ENCODE measurements at places on chromosomes 5 and 9.

GRCh38 chr5:65021527-65022226 lies 252.9 kb downstream of the CWC27 start:
- DNase-seq, result no peak

GRCh38 chr5:123125962-123126732 lies 37.1 kb downstream of the PRDM6 start:
- DNase-seq, result no peak

DNA sequence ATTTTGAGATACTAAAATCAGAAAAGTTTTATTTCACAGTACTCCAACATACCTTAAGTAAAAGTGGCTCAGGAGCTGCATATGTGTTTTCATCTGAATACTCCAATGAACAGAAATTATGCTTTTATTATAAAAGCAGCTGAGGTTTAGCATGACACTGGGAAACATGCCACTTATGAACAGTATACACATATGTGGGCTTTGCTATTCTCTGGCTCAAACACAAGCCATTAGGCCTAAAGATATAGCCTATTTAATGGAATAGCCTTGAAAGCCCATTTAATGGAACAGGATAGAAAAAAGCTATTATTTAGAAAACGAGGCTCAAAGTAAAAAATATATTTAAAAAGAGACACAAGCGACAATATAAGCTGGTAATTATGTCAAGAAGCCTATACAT lies 74.1 kb downstream of the SLC38A9 start:
- DNase-seq, result no peak

- peak; percentile 48 for DNase-seq
Observed at GRCh38 chr5:53031695-53032096, 42.5 kb downstream of the ITGA2 start.

GRCh38 chr5:109225716-109226625 lies 183.8 kb downstream of the PJA2 start:
- no peak for DNase-seq

- no peak for DNase-seq
Observed at GRCh38 chr5:141628175-141628788, 8.4 kb downstream of the HDAC3 start.

DNA sequence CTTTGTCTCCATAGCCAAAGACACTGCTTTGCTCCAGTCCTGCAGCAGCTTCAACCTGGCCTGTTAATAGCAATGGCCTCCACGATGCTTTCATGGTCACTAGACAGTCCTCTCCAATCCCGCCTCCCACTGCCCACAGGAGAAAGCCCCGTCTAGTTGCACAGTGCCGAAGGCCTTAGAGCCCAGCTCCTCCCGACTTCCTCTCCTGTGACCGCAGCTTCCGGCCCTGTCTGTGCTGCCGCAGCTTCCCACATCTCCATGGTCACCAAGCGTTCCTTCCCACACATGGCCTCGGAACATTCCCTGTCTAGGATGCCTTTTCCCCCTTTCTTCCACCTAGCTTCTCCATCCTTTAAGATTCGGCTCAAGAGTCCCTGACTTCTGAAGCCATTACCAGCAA lies 23.4 kb downstream of the PCA3 start:
- DNase-seq, result no peak

DNA sequence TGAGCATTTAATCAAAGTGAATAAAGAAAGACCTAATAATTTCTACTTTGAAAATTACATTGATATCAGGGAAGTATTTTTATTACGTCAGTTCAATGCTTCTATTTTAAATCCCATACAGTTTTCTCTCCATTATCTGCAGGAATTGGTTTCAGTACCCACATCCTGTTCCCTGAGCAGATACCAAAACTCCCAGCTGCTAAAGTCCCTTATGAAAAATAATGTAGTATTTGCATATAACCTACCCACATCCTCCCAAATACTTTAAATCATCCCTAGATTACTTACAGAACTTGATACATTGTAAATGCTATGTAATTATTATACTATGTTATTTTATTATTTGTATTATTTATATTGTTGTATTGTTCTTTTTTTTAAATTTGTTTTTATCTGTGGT lies 125.4 kb upstream of the MINAR2 start:
- DNase-seq, result no peak

- no peak for DNase-seq
Observed at GRCh38 chr9:109888695-109889094, 108.7 kb downstream of the PALM2AKAP2 start.

- no peak for DNase-seq
Observed at GRCh38 chr5:144403817-144404420, 233.2 kb downstream of the KCTD16 start.

GRCh38 chr5:82664732-82665131 lies 386.6 kb upstream of the RPS23 start:
- no peak for DNase-seq

DNA sequence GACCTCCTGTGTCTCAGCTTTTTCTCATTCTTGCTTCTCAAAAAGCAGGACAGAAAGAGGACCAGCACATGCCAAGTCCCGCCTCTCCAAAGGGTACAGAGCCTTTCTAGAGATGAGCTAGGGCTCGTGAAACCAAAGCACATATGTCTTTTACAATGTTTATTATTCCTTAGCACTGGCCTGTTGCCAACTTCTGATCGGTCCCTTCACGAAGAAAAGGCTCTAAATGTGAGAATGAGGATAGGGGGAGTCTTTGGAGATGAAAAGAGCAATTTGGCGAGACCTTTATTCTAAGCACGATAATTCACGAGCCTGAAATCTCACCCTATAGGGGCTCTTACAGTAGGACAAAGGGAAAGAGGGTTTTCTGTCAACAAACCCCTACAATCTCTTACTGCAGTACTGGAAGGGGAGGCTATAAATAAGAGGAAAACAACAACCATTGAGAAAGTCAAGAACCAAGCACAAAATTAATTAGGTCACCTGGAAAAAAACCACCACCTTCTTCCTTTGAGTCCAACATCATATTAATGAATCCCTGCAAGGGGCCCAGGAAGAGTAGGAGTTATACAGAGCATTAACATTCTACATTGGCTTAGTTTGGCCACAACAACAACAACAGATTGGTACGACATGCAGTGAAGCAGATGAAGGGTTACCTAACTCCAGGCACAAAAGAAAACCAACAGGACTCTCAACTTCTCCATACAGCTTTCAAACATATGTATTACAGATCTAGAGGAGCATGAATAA lies 309.5 kb downstream of the PDE4D start:
- DNase-seq, result no peak
